ENCODE measurements at places on chromosomes 16 and 17. TPM values are rescaled to one million over a fixed set of nuclear protein-coding genes. Genes with fewer than 3 reads are reported as not detected.

Gene PRSS33
- 0.23 TPM for total RNA-seq

Gene SLC5A10
- 0.17 TPM for total RNA-seq

Gene APOH
- total RNA-seq: not detected

Gene TBC1D3D
- total RNA-seq: 0.92 TPM

Gene CDT1
- total RNA-seq: 95.4 TPM

Gene PHOSPHO1
- not detected for total RNA-seq

Gene NAGPA
- total RNA-seq: 31.2 TPM

Gene GSDMA
- total RNA-seq: 0.35 TPM

Gene EDC4
- 48.8 TPM for total RNA-seq

Gene LITAFD
- not detected for total RNA-seq

Gene SPATA32
- 0.48 TPM for total RNA-seq

Gene UNC45B
- not detected for total RNA-seq

Gene FHOD1
- total RNA-seq: 60.0 TPM

Gene RGS11
- not detected for total RNA-seq

Gene CLEC19A
- total RNA-seq: 0.41 TPM

Gene PLA2G10
- total RNA-seq: 5.8 TPM

Gene KCNJ18
- not detected for total RNA-seq

Gene KRT15
- total RNA-seq: 41.9 TPM

Gene TBX6
- total RNA-seq: 9.6 TPM

Gene SLC47A2
- 42.6 TPM for total RNA-seq

Gene TSNAXIP1
- total RNA-seq: 2.2 TPM

Gene CIBAR2
- total RNA-seq: not detected

Gene PLSCR3
- total RNA-seq: 53.0 TPM

Gene ZNF785
- 30.9 TPM for total RNA-seq

Gene KCNJ2
- total RNA-seq: not detected

Gene PPP1R27
- not detected for total RNA-seq

Gene SLC35G6
- not detected for total RNA-seq

Gene UNC13D
- 108 TPM for total RNA-seq

Gene PYDC1
- total RNA-seq: not detected

Gene OTOP3
- not detected for total RNA-seq

Gene TBC1D3E
- total RNA-seq: not detected

Gene TEKT3
- total RNA-seq: not detected

Gene UMOD
- not detected for total RNA-seq

All from PC-9 (cell line).